ENCODE measurements at places on chromosomes 3 and 15. TPM values are rescaled to one million over a fixed set of nuclear protein-coding genes. Genes with fewer than 3 reads are reported as not detected.
A peak's percentile ranks its signal among the peaks of the same experiment; 100 is the strongest.

DNA sequence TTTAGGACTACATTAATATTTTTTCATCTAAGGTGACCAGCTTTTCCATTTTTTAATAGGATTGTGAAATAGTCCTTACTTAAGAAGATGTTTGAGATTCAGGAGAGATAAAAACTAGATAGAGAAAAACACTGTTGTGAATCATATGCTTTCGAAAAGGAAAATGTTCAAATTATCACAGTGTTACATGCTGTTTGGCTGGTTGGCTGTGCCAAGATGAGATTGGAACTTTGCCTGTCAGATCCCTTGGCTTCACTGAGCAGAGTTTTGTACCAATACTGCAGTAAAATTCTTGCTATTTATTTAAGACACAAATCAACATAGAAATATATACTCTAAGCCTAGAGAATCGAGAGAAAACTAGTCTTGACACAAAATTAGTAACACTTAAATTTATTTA lies 117.2 kb downstream of the OXSM start:
- H3K36me3 ChIP-seq: no peaks in the 10 kb centered on the region
- H3K4me3 ChIP-seq: no peak overlapping the region
- DNase-seq: no peak
- H3K27me3 ChIP-seq: no peaks in the 10 kb centered on the region

DNA sequence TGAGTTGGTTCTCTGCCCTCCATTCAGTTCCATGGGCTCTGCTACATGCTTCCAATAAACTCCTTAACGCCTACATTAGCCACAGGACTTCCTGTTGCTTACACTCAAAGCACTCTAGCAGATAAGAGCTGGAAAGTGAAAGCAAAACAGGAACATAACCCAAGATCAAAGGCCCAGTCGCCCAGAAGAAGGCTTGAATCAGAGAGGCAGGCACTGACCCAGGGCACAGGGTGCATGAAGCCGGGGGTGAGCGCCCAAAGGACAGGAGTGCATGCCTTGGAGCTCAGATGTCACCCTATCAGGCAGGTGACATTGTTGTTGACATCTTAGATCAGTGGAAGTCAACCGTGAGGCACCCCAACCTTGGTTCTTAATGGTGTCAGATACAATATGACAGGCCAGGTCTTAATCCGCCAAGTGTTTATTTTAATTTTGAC lies 235.1 kb downstream of the UACA start:
- H3K4me1 ChIP-seq: peaks cover 12% of the 10 kb centered on the region
- no peak overlapping the region for H3K4me3 ChIP-seq
- H3K36me3 ChIP-seq: no peaks in the 10 kb centered on the region
- H3K27me3 ChIP-seq: no peaks in the 10 kb centered on the region
- H3K27ac ChIP-seq: no peak overlapping the region

The CTXN2 gene
- total RNA-seq: 0.16 TPM

DNA sequence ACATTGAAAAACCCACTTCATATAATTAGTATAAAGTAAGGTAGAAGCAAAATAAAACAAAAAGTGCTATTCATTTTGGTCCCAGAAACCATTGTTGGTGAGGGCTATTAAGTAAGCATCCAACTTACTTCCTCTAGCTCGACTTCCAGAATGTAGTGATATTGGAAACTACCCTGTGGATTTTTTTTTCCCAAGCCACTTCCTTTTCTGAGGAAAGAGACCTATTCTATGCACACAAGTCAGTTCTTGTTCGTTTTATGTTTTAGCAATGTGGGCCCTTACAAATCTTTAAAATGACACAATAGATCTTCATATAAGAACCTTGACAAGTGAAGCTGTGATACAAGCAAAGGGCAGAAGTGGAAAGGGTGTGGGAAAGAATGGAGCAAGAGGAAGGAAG lies 402.0 kb upstream of the TBL1XR1 start:
- no peak for DNase-seq
- H3K27ac ChIP-seq: peak overlapping the region; percentile 84
- H3K4me3 ChIP-seq: no peak overlapping the region
- peaks cover 76% of the 10 kb centered on the region for H3K4me1 ChIP-seq

The HYAL1 gene
- 3.5 TPM for total RNA-seq

DNA sequence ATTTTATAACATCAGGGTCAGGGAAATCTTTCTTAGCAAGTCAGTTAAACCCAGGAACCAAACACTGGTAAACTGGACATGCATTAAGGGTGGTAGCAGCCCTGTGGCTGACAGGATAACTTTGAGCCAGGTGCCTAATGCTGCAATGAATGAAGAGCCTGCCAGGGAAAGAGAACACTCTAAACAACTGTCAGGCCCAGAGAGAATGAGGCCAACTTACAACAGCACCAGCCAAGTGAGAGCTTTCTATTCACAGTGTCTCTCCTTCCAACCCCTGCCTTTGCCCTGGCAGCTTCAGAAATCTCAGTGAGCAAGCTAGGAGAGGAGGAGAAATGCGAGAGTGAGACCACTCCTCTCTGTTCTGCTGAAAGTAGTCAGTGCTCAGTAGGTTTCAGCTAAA lies 50.4 kb upstream of the ATP2C1 start:
- peaks cover 15% of the 10 kb centered on the region for H3K4me1 ChIP-seq
- H3K27ac ChIP-seq: no peak overlapping the region
- no peaks in the 10 kb centered on the region for H3K27me3 ChIP-seq
- no peak overlapping the region for H3K4me3 ChIP-seq
- H3K36me3 ChIP-seq: no peaks in the 10 kb centered on the region

The ALDH1L1 gene
- 15.0 TPM for total RNA-seq

All from sigmoid colon (tissue), 7 donors.